ENCODE measurements at places on chromosomes 13 and 19.
A peak's percentile ranks its signal among the peaks of the same experiment; 100 is the strongest.

DNA sequence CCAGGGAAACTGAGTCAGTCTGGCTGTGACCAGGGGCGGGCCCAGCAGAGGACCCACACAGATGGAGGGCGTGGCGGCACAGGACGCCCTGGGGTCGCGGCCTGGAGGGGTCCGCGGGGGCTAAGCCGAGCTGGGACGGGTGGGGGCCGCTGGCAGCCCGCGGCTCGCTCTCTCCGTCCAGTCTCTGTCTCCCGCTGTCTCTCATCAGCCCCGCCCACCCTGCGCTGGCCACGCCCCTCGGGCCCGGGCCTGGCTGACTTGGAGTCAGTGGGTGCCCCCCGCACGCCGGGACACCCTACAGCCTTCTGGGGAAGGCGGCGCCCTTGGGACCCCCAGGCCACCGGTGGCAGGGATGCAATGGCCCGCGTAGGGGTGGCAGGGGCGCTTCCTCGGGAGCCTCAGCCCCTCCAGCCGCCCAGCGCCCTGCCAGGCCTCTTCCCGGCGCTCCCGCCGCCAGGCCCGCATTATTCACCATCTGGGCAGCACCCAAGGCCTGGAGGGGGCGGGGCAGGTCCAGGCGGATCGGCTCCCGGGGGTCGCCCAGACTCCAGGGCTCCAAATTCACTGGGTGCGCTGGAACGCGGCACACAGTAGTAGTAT, at the start of gene TBXA2R:
Gene TBXA2R (minus strand): TSS at position 186 of the 600 bp plus-strand sequence. CDS start 6,241 bp downstream, outside the sequence.
- no peak for DNase-seq

DNA sequence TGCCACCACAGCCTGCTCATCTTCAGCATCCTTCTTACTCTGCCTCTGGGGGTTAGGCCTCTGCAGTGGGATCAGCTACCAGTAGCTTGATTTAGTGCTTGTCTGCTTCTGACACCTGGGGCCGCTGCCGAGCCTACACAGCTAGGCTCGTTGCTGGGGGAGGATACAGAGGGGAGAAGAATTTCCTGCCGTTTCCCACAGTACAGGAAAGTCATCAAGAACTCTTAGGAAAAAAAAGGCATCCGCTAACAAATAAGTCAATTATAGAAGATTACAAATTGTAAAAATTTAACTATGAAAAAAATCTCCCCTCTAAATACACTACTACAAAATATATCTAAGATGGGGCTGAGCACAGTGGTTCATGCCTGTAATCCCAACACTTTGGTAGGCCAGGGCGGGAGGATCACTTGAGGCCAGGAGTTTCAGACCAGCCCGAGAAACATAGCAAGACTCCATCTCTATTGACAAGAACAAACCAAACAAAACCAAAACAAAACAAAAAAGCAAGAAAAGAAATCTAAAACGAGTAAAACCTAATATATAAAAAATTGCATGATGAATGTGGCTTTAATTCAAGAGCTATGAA, 26.7 kb downstream of the LATS2 start:
- DNase-seq = no peak

- no peak for DNase-seq
Measured at GRCh38 chr13:67827992-67828391, 597.9 kb upstream of the PCDH9 start.

DNA sequence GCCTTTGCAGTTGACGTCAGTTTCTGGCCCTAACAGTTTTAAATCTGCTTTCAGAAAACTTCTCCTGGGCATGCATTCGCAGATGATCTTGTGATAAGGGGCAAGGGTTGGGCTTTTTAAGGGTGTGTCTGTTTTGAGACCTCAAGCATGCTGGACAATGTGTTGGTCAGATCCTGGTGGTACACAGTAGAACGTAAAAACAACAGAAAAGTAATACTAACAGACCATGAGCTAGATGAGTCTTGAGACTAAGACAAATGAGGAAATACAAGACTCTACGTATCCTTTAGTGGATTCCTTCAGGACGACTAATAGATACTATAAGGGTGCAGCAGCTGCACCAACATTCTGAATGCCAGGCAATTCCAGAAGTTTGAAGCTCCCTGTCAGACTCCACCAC, 237.6 kb downstream of the DNAJC15 start:
- peak; percentile 41 for DNase-seq

DNA sequence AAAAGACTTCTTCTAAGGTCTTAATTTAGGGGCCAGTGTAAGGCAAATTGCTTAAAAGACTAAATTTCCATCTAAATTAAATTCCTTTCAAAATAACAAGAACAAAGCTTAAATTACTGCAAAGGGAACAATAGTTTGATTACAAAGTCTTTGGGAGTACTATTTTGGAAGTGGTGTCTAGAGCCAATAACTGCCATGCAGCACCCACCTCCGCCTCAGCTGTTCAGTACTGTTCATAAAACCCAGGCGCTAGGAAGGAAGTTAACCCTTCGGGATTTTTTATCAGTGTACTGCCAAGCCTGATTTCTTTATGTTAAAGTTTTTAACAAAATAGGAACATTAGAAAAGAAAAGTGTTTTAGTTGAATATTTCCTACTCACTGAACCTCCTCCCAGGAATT, 210.1 kb downstream of the LIG4 start:
- no peak for DNase-seq

DNA sequence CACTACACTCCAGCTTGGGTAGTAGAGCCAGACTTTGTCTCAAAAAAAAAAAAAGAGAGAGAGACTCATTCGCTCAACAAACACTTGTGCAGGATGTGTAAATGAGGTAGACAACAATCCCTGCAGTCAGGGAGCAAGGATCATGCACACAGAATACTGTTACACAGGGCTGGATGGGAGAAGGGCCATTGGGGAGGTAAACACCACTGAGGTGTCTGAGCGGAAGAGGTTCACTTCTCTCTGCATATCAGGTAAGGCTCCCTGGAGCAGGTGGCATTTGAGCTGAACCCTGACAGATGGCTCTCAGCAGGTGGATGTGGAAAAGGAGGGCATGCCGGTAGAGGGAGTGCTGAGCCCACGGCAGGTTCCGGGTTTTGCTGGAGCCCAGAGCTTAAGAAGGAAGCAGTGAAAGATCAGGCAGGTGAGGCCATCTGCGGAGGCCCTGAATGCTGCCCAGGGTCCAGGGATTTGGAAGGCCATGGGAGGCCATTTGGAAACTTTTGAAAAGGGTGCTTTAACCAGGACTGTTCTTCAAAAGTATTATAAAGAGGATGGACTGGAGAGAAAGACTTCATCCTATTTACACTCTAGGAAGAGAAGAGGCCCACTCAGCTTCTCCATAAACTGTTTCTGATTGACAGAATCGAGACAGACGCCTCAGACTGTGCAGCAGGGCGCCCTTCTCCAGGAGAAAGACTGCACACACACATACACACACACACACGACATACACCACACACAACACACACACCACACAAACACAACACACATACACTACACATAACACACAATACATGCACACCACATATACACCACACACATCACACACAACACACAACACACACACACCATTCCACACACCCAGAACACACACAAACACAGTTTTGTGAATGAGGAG, 199.4 kb downstream of the USP12 start:
- no peak for DNase-seq

- DNase-seq = no peak
Measured at GRCh38 chr19:54481326-54481930, 8.3 kb upstream of the CDC42EP5 start.

GRCh38 chr13:110480161-110480560, 81.4 kb downstream of the RAB20 start:
- DNase-seq = no peak

- no peak for DNase-seq
Measured at GRCh38 chr13:30186634-30187415, 120.5 kb downstream of the KATNAL1 start.

- DNase-seq = no peak
Measured at GRCh38 chr19:47518139-47518538, 3.3 kb upstream of the NAPA start.

GRCh38 chr13:112968380-112968909, 569 bp upstream of the MCF2L start:
- DNase-seq = no peak

- no peak for DNase-seq
Measured at GRCh38 chr13:32086791-32087441, 55.3 kb downstream of the FRY start.

GRCh38 chr13:43304945-43305344, 281.6 kb downstream of the DNAJC15 start:
- no peak for DNase-seq

- peak; percentile 46 for DNase-seq
Measured at GRCh38 chr13:84607261-84608013, 725.2 kb upstream of the SLITRK1 start.

GRCh38 chr13:45331692-45332035, 9.3 kb downstream of the TPT1 start:
- no peak for DNase-seq

DNA sequence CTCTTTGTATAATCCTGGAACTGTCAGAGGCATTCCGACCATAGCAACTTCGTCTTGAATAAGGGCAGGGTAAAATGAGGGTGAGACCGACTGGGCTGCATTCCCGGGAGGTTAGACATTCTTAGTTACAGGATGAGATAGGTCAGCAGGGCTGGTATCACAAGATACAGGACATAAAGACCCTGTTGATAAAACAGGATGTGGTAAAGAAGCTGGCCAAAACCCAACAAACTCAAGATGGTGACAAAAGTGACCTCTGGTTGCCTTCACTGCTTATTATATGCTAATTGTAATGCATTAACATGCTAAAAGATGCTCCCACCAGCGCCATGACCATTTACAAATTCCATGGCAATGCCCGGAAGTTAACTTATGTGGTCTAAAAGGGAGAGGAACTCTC, 27.7 kb upstream of the MBNL2 start:
- DNase-seq = no peak

- DNase-seq = no peak
Measured at GRCh38 chr19:39119830-39120229, 5.8 kb upstream of the PAK4 start.

- DNase-seq = no peak
Measured at GRCh38 chr19:33325920-33326319, 23.6 kb upstream of the CEBPA start.

DNA sequence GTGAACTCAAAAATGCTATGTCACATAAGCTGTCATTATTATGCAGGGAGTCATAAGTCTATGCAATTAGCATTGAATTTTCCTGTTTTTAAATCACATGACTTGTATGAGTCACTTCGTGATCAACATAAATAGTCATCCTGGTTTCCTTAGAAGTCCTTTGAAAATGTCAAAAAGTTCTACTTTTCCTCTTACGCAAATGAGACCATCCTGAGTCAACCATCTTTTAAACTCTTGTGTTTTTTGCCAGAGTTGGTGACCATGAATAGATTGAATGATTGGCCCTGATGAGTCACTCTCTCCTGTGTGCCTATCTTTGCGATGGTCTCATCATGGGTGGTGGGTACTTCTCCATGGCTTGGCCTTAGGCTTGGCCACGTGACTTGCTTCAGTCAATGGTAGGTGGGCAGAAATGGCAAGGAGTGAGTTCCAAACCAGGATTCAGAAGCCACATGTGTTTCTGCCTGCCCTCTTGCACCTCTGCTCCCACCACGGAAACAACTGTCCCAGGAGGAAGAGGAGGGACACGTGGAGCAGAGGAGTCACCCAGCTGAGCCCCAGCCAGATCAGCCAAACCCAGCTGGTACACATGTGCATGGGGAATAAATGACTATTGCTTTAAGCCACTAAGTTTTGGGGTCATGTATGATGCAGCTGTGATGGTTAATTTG, 123.5 kb upstream of the CACNA1A start:
- DNase-seq = peak; percentile 46

GRCh38 chr13:33730147-33730546, 87.8 kb upstream of the RFC3 start:
- DNase-seq = no peak

GRCh38 chr13:112782429-112783010, 92.7 kb downstream of the ATP11A start:
- DNase-seq = no peak

DNA sequence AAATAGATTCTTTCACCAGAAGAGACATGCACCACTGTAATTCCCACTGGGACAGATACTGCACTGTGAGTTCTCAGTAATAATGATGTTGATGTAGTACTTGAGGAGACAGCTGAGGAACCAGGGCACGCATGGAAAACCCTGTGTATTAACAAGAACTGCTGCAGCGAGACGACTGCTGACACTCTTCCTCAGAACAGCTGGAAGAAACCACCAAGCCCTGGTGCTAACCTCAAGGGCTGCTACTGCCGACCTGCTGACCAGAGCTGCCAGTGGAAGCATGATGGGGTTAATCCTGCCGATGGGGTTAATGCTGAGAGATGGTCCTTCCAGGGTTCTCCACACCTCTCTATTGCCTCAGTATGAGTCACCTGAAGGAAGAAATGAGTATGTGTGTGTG, 45.6 kb downstream of the EDNRB start:
- no peak for DNase-seq

DNA sequence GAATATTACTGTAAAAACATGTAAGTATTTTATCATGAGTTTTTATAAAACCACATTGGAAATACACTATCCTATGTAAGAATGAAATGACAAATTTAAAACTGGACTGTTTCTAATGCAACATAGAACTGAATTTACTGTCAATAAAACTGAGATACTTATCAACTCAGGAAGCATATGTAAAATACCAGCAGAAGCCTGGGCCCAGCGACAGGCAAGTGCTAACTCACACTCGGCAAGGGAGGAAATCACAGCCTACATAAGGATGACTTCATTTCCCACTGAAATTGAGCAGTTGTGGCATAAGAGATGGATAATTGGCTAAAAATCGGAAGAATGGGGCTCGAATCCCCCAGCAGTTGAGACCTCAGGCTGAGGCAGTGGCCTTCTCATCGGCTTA, 12.1 kb downstream of the PROZ start:
- no peak for DNase-seq

- DNase-seq = no peak
Measured at GRCh38 chr19:55857149-55857548, 20.8 kb downstream of the NLRP4 start.

GRCh38 chr13:113642563-113642962, 15.4 kb downstream of the ATP4B start:
- DNase-seq = no peak

DNA sequence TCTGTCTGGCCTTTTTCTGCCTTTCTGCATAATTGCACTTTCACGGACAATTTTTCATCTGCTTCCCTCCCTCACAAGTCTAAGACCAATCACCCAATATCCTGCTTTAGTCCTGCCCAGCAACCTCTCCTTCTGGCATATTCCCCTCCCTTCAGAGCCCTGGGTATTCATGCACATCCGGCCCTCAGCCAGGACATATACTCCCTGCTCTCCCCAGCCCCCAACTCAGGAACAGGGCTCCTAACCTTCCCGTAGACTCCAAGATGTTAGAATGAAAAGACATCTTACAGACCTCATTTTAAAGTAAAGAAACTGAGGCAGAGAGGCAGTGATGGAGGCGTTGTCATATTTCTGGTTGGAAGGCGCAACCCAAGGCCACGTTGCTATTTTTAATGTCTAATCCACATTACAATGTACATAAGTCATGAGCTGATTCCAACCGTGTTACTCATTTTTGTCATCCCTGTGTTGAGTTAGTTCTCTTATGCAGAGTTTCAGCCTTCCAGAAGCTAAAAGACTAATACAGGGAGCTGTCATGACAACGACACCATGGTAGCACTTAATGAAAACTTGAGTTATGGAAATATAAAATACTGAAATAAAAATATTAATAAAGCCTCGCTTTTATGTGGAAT, 209.2 kb downstream of the TSHZ3 start:
- DNase-seq = peak; percentile 56

All from AG09309 (cell line).